ENCODE measurements at places on chromosomes 6 and 20. TPM values are rescaled to one million over a fixed set of nuclear protein-coding genes. Genes with fewer than 3 reads are reported as not detected.

DNA sequence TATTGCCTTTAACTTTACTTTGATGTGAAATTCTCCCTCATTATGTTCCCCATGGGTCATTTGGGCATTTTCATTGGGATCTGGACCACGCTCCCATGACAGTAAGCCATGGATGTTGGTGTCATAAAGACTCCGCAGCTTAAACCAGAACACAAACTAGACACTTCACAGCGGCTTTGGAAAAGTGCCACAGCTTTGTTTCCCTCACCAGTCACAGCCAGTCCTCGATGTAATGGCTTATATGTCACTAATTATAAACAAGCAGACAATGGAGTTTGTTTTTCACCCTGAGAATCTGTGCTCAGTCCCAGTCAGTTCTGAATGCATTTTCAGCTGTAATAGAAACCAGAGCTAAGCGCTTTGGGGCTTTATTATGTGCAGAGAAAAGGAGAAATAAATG is 23.2 kb upstream of the DAAM2 start:
- no peak for DNase-seq

The LAMA5 gene
- 321 TPM for total RNA-seq

DNA sequence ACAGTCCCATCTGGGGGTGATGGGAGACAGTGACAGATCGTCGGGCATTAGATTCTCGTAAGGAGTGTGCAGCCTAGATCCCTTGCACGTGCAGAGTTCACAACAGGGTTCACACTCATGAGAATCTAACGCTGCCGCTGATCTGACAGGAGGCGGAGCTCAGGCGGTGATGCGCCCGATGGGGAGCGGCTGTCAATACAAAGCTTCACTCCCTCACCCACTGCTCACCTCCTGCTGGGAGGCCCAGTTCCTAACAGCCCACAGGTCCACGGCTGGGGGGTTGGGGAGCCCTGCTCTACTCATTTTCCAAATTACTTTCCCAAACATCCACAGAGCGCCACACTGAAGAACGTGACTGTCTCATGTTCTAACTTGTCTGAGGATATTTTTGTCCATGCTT is 25.3 kb downstream of the CTCFL start:
- no peak for DNase-seq

DNA sequence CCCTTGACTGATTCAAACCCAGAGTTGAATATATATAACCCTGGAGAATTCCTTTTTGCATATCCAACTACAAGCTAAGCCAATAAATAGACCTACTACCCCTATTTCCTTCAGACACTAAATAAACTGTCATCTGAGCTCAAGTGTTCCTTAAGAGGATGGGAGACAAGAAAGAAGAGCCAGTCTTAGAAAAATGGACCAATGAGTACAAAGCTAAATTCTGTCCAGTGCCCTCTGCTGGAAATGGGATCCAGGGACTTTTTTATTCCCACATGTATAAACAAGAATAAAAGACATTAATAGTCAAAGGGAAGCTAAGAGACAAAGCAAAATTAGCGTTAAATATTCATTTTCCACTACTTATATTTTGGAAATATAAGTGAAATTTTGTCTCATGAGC is 4.8 kb downstream of the PPP1R10 start:
- DNase-seq, result no peak

DNA sequence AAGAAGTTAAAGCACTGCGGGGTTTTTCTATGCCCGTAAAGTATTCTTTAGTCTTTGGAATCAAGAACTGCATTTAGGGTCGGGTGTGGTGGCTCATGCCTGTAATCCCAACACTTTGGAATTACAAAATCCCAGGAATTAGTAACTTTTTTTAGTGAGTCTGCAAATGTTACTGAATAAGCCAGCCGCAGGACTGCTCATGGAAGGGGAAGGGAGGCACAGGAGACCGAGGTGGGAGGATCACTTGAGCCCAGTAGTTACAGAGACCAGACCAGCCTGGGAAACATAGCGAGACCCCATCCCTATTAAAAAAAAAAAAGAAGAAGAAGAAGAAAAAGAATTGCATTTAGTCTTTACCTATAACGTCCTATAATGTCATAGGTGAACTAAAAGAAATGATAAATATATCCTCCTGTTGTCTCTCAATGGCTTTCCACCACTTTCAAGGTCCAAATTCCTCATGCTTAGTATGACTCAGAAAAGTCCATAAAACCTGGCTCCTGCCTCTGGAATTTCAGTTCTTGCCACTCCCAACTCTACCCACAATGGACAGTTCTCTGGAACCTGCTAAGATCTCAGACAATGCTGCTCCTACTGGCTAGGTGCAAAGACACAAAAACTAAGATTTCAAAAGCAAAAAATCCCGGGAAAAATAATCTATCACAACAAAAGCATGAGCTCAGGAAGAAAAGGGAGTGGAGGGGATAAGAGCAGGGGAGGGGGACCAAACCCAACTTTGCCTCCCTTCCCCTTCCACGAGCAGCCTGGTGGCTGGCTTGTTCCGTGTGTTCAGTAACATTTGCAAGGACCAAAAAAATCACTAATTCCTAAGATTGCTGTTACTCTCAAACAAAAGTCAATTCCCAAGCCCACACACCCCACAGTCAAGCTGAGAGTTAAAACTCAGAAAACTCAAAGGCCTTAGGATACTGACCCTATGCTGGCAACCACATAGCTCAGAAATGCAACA is 39.0 kb downstream of the B4GALT5 start:
- DNase-seq, result peak; percentile 90

DNA sequence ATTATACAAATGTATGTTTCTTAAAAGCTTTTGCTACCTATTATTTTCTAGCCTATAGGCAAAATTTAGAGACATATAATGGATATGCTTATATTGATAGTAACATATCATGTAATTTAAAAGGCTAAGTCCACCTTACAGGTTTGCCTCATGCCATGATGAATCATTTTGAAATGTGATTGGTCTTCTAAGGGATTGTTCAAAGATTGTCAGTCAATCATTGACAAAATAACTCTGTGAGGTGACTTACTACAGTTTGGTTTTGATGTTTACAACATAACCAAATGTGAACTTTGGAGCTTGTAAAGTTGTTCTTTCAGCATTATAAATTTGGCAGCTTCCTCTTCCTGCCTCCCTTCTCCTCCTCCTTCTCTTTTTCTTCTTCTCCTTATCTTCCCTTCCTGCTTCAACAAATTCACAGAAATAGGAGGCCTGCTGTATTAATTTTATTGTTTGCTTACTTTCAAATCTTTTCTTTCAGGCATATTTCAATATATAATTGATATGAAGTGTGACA is 39.7 kb upstream of the ZFP64 start:
- DNase-seq, result no peak

GRCh38 chr6:90290811-90291420 is 5.7 kb downstream of the BACH2 start:
- no peak for DNase-seq

DNA sequence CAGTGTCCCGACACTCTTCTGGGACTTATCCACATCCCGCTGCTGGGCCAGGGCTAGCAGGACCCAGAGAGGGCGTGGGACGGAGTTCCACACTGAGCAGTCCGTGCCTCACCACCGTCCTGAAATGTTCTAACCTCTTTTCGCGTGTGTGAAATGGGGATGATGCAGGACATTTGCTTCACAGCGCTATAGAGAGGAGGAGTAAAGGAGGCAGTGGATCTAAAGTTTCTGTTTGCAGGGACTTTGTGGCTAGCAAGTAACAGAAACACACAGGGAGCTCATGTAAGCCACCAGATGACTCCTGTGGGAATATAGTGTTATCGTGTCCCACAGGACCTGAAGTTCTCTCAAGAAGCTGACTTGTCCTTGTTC is 634 bp downstream of the ITPA start:
- no peak for DNase-seq

The OVOL2 gene
- 0.86 TPM for total RNA-seq

DNA sequence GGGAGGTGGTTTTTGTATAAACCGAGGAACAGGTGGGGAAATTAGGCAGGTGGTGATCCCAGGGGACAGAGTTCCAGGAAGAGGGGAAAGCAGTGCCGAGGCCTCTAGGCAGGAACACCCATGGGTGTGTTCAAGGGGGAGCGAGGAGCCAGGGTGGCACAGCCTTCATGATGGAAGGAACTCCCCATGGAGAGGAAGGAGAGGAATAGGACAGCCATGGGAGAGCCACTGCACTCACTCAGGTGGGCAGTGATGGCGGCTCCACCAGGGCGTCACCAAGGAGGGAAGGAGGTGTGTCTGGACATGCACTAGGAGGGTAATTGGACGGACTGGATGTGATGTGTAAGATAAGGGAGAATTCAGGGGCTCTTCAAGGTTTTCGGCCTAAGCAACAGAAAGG is 98.2 kb downstream of the THBS2 start:
- DNase-seq, result no peak

DNA sequence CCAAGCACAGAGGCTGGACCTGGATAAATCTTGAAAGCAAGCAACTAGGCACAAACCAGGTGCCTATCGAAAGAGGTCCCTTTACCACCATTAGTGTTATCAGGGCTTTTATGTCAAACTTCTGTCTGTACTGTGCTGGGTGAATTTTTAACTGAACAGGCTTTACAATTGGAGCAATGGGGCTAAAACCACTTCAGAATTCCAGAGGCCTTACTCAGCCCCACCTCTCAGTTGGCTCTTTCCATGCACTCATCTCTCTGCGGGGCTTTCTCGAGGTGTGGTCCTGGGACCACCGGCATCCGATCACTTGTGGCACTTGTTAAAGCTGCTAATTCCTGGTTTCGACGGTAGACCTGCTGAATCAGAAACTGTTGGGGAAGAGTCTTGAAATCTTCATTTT is 232.5 kb downstream of the SOX4 start:
- no peak for DNase-seq

GRCh38 chr6:25032934-25033333 is 97.2 kb upstream of the RIPOR2 start:
- DNase-seq, result no peak

The ACSS1 gene
- total RNA-seq, result 0.27 TPM

DNA sequence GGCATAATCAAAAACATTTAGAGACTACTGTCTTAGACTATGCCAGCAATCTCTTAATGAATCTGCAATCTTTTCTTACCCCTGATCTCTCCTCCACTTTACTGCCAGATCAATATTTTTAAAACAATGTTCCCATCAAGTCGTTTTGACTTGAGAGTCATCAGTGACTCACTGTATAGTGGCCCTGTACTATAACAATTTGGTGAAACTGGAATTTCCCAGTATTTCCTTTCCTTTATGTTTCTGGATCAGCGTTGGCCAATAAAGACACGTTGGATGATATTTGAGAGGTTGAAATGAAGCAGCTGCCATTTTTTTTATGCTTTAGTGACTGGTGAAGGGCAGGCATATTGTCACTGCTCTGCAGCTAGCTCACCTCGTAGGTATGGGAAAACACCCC is 10.1 kb upstream of the SMIM13 start:
- DNase-seq, result no peak

DNA sequence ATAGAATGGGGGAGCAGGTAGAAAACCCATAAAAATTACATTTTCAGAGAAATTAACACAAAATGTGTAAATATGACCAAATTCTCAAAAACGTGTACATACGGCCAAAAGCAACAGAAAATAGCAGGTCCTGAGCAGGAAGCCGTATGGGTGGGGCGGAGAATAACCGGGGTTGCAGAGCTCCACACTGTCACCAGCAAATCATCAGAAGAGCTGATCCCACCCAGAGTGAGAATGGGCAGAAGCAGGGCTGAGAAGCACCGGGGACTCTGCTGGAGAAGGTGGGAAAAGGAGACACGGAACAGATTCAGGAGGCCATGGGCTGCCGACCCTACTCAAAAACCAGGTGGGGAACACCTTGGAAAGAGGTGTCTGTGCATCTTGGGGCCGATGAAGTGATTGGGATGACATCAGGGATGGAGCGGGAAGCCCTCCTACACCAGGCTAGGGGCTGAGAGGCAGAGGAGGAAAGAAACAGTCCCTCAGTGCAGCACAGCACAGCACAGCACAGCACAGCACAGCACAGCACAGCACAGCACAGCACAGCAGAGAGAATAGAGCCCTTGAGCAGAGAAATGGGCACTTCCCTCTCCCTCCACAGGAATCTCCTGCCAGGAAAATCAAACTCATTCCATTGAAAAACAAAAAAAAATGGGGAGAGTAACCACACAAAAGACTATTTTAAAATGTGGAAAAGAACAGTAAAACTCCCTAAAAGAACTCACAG is 22.3 kb downstream of the STX7 start:
- DNase-seq, result no peak

GRCh38 chr20:37841389-37841788 is 61.5 kb upstream of the VSTM2L start:
- no peak for DNase-seq

DNA sequence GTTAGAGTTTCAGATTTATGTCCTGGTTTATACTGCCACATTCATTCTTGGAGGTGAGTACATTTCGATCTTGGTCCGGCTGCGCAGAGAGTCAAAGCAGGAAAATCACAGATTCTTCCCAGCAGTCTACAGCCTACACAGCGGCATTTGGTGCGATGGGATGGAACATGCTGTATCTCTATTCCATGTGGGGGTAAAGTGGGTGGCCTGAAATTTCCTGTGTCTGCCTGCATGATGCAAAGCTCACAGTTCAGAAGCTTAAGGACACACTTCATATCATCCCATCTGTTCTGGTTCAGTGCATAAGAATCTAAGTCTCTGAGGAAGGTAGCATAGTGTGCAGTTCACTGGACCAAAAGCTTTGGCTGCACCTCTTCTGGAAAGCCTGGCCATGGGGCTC is at the start of gene DEFB127:
DEFB127 (plus strand) TSS at position 301 of the 400 bp plus-strand sequence; CDS start at position 392, 91 bp downstream.
- no peak for DNase-seq

Data from HCT116 (cell line).